ENCODE measurements at places on chromosomes 5 and 9.

DNA sequence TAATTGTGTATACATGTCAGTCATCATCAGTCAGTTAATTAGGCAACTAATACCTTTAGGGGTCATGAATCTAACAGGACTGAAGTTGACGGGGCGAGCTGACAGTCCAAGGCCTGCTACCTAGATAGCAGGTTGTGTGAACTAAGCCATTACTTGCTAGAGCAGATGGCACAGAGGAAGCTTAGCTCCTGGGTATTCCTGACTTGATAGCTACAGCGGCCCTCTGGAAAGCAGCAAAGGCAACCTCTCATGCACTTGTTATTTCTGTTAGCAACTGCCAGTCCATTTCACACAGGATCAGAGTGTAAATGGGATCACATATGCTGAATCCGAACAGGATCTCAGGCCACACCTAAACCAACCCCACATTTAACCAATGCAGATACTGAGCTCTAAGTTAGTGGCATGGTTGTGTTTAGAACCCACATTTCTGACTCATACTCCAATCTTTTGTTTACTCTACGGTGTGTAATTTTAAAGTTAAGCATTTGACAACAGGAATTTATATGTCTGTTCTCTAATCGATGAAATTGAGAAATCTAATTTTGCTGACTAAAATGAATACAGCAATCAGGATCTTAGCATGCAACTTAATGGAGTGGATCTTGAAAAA, 521.3 kb upstream of the ZNF608 start:
- DNase-seq = no peak

DNA sequence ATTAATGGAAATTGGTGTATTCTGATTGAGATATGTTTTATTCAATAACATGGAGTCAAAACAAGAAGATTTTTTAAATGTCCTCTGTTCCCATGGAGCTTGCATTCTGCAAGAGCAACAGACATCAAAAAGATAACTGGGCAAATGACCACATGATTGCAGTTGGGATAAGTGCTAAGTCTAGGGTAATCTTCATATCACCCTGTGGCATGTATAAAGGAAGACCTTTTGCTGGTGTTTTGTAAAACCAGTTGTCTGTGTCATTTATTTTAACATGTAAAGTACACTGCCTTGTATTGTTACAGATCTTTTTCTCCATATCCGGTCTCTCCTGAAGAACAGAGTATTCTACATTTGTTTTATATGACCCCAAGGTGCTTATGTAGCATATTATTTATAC, 44.0 kb downstream of the PTCD2 start:
- DNase-seq = no peak

DNA sequence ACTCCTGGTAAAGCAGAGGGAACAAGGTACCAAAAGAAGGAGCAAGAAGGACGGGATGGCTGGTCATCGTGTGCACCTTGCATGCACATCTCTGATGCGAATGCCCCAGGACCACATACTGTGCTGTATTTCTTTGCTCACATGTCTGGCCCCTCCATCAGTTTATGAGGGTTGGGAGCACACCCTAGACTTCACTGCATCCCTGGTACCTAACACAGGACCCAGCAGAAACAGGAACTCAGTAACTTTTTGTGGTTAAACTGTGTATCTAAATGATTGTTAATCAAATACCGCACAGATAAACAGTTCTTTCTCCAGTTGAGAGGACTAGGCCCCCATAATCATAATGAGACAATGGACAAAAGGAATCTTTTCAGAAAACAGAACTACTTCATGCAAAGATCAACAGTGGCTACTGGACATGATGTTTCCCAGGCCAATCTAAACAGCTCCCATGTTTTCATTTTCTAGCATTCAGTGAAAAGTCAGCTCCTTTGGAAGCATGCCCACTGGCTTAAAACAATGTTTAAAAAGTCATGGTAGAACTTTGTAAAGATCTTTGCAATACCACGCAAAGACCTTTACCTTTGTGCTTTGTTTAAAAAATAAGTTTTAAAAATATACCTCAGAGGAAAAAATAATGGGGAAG, 55.5 kb upstream of the IFNK start:
- DNase-seq = no peak

DNA sequence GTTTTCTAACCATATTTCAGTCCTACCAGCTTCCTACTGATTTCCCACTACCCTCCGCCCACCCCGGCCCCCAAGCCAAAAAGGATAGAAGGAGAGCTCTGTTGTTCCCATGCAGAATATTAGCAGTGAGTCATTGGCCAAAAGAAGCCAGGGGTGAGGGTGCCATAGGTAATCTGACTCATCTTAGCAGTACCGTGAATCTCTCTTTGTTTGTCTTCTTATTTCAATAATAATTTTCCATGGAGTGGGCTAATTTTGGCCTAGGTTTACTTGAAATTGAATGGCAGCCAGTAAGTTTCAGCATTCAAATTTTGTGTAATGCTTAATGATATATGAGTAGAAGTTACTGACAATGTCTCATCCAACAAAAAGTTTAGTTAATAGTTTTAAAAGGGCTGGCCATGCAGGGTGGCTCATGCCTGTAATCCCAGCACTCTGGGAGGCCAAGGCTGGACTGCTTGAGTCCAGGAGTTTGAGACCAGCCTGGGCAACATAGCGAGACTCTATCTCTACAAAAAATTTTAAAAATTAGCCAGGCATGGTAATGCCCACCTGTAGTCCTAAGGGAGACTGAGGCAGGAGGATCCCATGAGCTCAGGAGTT, 74.2 kb downstream of the C9orf152 start:
- DNase-seq = no peak

DNA sequence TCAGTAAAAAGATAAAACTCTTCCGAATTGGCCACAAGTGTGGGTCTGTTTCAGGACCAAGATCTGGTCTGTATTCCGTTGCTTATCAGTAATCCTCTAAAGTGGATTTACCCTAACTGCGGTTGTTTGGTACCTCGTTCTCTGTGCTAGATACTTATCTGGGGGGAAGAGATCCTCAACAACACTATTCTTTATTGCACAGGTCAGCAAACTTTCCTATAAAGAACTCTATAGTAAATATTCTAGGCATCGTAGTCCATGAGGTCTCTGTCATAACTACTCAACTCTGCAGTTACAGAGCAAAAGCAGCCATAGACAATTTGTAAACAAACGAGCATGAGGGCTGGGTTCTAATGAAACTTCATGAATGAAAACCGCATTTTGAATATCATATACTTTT, 335.8 kb upstream of the KIF2A start:
- no peak for DNase-seq

DNA sequence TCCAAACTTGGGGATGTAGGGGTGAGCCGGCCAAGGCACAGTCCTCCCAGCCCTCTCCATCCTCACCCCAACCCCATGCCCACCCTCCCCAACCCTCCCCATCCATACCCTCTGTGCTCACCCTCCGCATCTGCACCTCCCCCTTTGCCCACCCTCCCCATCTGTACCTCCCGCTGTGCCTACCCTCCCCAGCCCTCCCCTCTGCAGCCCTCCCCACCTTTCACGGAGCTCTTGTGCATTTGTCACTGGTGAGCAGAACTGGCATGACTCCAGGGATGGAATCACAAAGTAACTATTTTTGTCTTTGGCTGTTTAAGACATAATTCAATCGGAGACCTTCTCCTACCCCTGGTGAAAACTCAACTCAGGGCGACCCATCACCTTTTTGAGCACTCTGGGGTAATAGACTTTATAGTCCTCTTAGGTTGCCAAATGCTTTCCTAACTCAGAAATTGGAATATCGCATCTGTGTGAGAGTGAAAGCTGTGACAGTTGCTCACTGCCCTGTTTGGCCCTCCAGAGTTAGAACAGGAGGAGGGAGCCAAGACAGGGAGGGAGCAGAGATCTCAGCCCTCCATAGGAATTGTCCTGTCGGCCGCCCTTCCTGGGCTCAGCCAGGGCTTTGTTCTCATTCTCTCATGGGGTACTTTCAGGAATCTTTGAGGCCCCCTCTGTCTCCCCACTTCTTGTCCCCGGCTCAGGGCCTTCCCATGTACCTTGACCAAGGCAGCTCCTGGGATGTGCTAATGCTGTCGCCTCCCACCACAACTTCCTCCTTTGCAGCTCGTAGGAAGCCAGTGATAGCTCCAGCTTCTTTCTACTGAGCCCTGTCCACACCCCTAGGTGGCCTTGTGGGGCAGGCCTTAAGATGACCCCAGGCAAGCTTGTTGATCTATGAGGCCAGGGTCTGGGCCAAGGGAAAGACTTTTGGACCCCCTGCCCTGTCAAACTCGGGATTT, 36.2 kb downstream of the OTULIN start:
- no peak for DNase-seq

- no peak for DNase-seq
Measured at GRCh38 chr9:20199111-20199510, 410.3 kb upstream of the SLC24A2 start.
